ENCODE measurements at places on chromosomes 12 and 14.

DNA sequence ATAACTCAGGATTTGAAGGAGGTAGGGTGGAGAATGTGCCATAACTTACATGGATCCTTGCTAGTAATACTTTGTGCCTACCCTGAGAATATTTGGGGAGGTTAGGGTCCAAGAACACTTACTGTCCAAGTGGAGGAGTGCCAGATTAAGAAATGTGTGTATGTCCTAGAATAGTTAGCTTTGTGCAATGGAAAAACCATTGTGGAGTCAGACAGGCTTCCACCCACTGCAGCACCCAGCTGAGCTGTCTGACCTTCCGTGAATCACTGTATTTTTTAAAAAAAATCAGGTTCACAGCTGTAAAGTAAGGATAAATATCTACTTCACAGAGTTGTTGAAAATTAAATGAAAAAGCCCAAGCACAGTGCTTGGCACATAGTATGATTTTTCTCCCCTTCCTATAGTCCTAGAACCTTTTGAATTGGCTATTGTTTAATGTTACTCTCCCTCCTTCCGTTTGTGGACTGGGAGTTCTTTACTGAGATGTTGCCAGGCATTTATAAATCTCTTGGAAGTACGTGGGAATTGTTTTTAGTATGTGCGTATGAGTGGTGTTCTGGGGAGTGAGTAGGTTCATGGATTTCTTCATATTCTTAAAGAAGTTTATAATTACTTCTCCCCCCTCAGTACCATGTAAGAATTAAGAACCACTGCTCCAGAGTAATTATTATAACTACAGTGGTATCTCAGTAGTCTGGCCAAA is 9.2 kb downstream of the RAB21 start:
- DNase-seq: no peak

GRCh38 chr12:93922583-93923006 is 225.8 kb upstream of the PLXNC1 start:
- DNase-seq: no peak

- DNase-seq: peak; percentile 11
These were observed 100.8 kb downstream of the PPM1A start for GRCh38 chr14:60349663-60350365.

DNA sequence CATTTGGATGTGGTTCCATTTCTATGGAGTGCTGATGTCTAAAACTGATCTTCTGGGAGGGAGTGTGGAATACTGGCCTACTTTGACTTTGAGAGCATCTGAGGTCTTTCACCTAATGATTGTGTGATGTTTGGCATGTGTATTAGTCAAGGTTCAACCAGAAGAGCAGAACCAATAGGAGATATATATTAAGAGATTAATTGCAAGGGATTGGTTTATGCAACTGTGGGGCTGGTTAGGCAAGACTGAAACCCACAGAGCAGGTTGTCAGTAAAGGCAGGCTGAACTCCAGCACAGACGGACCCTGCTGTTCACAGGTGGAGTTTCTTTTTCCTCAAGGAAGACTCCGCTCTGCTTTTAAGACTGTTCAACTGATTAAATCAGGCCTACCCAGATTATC is 11.6 kb downstream of the BMAL2 start:
- no peak for DNase-seq

DNA sequence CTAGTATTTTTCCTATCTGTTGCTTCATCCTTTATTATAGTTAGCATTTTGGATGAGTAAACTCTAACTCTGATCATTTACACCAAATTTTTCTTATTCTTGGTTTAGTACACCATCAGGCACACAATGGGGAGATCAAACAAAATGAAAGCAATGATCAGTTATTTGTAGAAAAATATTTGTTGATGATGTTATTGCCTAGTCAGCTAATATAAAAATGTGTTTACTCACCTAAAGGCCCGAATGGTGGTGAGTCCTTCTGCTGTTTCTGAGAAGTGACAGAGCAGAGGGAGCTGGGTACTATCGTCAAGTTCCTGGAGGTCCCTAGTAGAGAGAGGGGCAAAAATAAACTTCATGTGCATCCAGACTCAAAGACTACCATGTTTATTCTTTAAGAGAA is 63.3 kb upstream of the KCNJ8 start:
- no peak for DNase-seq

DNA sequence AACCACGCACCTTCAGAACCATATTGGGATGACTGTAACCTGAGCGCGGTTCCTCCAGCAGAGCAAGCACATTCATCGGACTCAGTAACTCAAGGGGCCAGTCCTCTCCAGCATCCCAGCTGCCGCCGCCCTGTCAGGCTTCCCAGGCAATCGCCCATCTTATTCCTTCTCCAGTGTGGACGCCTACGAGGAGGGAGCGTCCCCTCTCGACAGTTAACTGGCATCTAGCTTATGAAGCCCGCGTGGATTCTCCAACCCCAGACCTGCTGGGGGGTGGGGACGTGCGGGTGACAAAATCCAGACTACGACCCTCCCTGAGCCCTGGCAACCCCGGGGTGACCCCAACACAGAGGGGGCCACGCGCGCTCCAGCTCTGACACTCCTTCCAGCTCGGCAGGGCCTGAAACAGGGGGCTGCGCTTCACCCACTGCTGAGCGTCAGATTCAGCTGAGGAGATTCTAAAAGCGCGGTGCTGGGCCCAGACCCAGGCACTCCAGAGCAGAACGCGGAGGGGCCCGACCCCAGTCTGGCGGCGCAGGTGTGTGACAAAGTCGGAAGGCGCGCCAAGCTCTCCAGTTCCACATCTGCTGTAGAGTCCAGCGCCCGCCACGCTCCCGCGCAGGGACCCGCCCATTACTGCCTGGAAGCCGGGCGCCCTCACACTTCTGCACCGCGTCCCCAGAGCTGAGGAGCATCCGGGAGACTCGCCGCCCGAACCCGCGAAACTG is 43.9 kb upstream of the ESR2 start:
- no peak for DNase-seq

- DNase-seq: no peak
These were observed 4.6 kb downstream of the JDP2 start for GRCh38 chr14:75432411-75432810.

DNA sequence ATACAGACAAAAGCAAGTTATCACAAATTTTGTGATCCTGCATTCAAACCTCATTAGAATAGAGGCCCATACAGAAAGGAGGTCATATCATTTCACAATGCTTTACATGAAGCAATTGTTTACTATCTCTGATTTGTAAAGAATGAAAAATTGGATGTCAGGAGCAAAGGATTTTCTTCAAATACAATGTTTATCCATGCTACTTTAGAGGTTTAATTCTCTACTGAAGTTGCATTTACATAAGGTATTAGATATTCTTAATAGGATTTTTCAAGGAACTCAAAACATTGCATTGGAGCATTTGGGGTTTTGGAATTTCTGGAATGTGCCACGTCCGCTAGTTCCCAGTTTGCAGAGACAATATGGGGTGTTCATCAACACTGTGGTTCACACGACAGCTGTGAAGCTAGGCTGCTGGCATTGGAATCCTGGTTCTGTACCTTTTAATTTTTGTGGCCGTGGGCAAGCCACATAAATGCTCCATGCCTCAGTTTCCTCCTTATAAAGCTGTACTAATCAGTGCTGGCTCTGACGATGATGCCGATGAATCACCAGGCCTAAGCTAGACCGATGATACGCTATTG is 174.8 kb downstream of the APAF1 start:
- no peak for DNase-seq

GRCh38 chr12:20268771-20269170 is 99.6 kb upstream of the PDE3A start:
- no peak for DNase-seq

GRCh38 chr14:55977392-55978150 is 140.6 kb upstream of the PELI2 start:
- no peak for DNase-seq

DNA sequence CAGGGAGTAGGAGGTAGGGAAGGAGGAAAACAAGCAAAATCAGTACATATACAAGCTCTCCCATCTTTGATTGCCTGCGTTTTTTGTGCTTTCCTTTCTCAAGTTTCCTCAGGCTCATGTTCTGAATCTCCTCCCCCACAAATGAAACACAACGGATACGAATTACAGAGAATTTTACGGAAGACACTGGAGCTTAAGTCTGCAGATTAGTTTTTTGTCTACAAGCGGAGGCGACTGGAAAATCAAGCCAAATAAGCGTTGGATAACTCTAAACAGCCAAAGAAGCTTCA is 612 bp downstream of the WBP11 start:
- DNase-seq: no peak

GRCh38 chr14:22178333-22178839 is 410.6 kb downstream of the DAD1 start:
- no peak for DNase-seq

DNA sequence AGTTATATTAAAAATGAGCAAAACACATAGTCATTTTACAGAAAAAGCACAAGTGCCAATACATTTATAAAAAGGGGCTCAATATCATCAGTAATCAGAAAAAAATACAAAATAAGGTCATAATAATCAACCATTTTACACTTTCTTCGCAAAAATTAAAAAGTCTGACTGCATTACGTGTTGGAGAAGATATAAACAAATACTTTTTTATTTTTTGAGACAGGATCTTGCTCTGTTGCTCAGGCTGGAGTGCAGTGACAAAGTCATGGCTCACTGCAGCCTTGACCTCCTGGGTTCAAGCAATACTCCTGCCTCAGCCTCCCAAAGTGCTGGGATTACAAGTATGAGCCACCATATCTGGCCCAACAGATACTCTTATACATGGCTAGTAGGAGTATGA is 181.5 kb upstream of the DIO3 start:
- no peak for DNase-seq

DNA sequence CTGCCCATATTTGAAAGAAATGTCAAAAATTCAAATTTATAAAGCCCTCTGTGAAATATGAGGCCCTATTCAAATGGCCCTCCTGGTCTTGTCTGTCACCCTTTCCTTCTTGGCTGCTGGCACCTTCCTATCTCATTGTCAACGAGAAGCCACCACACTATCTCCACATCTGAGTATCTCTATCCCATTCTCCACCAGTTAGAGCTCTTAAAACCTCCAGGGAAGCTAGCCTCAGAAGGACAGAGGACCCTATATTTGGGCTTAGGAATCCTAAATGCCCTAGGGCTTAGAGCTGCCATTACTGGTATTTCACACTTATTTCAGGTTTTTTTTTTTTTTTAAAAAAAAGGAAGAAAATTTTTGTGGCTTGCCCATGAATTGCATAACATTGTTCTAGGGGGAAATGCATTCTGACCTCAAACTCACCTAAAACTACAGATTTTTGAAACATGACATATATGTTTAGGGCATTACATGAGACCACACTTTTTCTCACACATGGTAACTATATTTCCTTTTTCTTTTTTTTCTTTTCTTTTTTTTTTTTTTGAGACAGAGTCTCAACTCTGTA is 25.0 kb downstream of the SLC25A21 start:
- no peak for DNase-seq

DNA sequence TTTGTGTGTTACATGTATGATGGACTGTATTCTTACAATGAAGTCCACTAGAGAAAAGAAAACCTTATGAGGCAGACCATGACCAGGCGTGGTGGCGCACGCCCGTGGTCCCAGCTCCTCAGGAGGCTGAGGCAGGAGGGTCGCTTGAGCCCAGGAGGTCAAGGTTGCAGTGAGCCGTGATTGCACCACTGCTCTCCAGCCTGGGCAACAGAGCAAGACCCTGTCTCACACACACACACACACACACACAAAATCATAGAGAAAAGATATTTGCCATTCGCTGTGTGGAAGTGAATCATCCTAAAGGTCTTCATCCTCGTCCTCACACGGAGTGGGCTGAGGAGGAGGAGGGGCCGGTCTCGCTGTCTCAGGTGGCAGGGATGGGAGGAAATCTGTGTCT is 32.3 kb downstream of the LRCOL1 start:
- DNase-seq: no peak

- no peak for DNase-seq
These were observed 130.5 kb downstream of the PIWIL1 start for GRCh38 chr12:130468186-130468585.

DNA sequence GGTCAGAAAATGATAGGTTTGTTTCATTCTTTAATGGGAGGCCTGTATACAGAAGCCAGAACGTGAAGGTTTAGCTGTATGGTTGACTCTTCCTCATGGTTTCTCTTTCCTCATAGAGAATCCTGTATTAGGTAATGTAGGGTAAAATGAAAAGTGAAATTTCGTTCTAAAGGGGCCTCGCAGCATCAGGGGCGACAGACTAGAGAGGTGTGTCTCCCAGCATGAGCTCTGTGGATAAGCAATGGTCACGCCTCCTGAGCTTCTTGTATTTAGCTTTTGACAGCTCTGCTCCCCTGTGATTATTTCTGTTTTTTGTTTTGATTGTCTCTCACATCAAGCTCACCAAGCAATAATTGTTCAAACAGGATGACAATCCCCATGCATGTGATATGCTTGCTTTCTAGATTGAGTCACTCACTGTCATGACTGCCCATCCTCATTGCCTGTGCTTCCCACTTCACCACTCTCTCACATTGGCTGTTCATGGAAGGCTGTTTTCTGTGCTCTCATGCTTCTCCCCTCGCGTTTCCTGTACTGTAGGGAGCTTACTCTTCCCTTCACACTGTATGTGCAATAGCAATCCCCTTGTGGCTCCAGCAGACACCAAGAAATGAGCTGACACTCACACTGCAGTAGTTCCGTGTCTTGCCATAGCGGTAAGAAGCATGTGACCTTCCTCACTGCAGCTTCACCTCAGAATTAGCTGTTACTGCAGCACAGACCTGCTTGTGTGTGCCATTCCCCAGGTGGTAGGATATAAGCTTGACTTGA is 44.0 kb downstream of the RAD52 start:
- no peak for DNase-seq

GRCh38 chr14:23175823-23176222 is 7.6 kb downstream of the SLC7A8 start:
- no peak for DNase-seq

DNA sequence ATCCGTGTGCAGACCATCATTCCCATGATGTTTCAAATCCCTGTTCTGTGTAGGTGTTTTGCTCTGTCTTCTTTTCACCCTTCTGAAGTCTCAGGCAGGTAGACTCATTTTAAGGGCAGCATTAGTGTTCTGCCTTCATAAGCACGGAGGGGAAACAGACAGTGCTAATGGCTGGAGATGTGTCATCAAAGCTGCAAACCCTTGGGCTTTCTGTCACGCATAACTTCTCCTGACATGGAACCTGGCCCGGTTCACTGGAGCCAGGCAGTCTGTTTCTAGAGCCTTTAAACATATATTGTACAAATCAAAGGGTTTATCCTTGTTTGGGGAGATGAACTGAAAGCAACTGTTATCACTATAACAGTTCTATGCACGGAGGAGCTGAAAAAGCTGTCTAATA is 141.4 kb downstream of the TMEM132D start:
- DNase-seq: no peak

Data from activated gamma-delta T cell treated with Interleukin-2 at 50 U/mL for 16 hours (primary cell).